Progenitor cell of endocrine pancreas (in vitro differentiated cells): ENCODE measurements at places on chromosomes 5 and 9. TPM values are rescaled to one million over a fixed set of nuclear protein-coding genes. Genes with fewer than 3 reads are reported as not detected.

Gene DPH7
- total RNA-seq = 58.8 and 64.0 TPM in 2 replicates

Gene SPATA31D4
- not detected in 2 replicates for total RNA-seq

Gene GLDC
- total RNA-seq = 11.1 and 11.3 TPM in 2 replicates

Gene SEMA5A
- total RNA-seq = 4.0 and 4.3 TPM in 2 replicates

Gene ZNF608
- 134 and 148 TPM in 2 replicates for total RNA-seq

GRCh38 chr5:145110834-145111233, 724.3 kb downstream of the PRELID2 start:
- no peak for DNase-seq
- H3K27me3 ChIP-seq = no peaks in the 10 kb centered on the region
- H3K4me1 ChIP-seq = peaks cover 4% of the 10 kb centered on the region
- no peak overlapping the region for H3K27ac ChIP-seq
- no peaks in the 10 kb centered on the region for H3K36me3 ChIP-seq
- H3K4me3 ChIP-seq = no peak overlapping the region

DNA sequence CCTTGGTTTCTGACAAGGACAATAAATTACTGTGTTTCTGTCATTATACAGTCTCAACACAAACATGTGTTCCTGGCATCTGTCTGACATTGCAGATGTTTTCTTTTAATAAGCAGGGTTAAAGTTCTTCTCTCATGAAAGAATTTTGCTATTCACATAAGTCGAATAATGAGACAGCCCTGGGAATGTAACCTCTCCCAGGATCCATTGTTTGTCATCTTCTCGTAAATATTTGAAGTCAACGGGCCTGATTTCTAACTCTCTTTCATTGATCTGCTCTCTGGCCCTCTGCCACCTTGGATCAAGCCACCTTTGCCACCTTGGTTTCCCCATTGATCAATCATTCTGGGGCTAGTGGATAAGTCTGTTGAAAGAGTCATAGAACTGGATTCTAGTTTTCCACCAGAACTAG, 12.9 kb upstream of the CAST start:
- H3K36me3 ChIP-seq = no peaks in the 10 kb centered on the region
- H3K4me3 ChIP-seq = no peak overlapping the region
- no peaks in the 10 kb centered on the region for H3K27me3 ChIP-seq
- DNase-seq = no peak
- no peak overlapping the region for H3K27ac ChIP-seq

- no peaks in the 10 kb centered on the region for H3K4me1 ChIP-seq
- H3K27me3 ChIP-seq = no peaks in the 10 kb centered on the region
- H3K36me3 ChIP-seq = peaks cover 20% of the 10 kb centered on the region
Measured at GRCh38 chr5:133006653-133007052, 19.7 kb downstream of the ZCCHC10 start.

DNA sequence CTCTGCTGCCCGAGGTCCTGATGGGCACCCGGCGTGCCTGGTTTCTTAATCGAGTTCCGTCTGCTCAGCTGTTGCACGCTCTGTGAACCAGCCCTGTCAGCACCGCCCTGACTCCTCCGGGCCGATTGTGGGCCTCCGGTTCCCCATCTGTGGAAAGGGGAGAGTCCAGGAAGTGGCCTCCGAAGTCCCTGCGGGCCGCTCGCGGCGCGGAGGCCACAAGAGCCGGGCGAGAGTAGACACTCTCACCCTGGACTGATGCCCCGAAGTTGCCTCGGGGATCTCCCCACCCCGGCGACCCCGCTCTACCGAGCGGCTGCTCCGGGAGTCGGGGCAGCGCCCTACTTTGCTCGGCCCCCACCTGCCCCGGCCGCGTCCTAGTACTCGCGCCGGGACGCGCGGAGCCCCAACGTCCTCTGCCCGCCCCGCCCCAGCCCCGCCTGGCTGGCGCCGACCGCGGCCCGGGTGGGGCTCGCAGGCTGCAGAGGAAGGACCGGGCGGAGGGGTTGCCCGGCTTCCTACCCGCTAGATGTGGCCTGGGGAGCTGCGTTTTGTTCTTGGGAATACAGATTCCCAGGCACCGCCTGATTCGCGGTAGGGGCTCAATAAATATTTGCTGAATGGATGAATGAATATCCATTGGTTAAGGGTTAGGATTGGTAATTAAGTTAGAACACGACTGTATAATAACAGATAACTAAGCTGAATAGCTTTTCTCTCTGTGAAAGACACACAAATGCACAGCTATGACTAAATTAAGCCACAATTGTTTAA, 935 bp upstream of the ZNF367 start:
- peak overlapping the region; percentile 97 for H3K27ac ChIP-seq
- peak; percentile 42 for DNase-seq
- H3K27me3 ChIP-seq = no peaks in the 10 kb centered on the region
- H3K36me3 ChIP-seq = no peaks in the 10 kb centered on the region

DNA sequence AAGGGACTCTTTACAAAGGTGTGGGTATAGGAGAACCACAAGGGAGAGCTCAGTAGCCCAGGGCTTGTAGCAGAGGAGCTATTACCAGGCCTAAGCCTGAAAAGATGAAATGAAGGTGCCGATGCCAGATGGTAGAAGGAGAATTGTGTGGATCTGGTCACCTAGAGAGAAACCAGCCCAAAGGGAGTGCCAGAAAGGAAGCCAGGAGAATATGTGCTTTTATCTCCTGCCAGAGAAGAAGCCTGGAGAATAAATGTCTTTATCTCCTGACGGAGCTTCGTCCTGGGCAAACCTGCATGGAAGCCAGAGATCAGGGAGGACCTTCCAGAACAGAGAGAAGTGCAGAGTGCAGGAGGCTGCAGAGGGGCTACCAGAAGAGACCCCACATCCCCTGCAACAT, 142.6 kb downstream of the MED10 start:
- no peaks in the 10 kb centered on the region for H3K36me3 ChIP-seq
- H3K4me3 ChIP-seq = no peak overlapping the region
- H3K4me1 ChIP-seq = no peaks in the 10 kb centered on the region
- H3K27ac ChIP-seq = no peak overlapping the region
- no peak for DNase-seq

- DNase-seq = no peak
- no peak overlapping the region for H3K27ac ChIP-seq
- H3K27me3 ChIP-seq = no peaks in the 10 kb centered on the region
Measured at GRCh38 chr9:95017661-95018060, 291.2 kb downstream of the AOPEP start.

DNA sequence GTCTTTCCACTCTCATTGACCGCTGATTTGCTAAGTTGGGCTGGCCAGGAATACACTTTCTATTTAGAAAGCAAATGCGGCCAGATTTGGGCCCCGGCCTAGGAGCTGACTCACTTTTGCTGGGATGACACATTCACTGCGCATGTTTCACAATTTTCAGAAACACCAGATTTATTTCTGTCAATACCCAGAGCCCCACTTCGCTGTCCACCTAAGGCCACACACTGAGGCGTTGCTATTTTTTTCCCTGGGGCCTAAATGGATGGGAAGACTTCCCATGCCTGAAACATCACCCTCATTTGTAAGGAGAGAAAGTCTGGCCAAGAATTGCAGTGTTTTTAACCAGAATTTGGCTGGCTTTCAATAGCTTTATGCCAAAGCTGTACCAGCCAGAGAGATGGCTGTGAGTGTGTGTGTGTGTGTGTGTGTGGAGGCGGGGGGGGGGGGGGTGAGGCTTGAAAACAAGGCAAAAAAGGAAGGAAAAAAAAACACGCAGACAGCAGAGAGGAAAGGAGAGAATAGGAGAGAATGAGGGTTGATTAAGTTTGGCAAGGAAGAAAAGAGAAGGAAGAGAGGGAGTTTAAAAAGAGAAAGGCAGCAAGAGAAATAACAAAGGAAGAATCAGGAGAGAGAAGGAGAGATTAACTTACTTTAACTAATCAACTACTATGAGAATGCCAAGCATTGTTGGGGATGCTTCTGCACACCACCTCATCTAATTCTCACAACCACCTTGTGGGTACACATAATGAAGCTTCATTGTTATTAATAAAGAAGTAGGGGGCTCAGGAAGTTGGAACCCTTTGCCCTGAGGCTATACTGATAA, 261.4 kb upstream of the KLF4 start:
- H3K4me3 ChIP-seq = no peak overlapping the region
- H3K36me3 ChIP-seq = no peaks in the 10 kb centered on the region
- no peak for DNase-seq

DNA sequence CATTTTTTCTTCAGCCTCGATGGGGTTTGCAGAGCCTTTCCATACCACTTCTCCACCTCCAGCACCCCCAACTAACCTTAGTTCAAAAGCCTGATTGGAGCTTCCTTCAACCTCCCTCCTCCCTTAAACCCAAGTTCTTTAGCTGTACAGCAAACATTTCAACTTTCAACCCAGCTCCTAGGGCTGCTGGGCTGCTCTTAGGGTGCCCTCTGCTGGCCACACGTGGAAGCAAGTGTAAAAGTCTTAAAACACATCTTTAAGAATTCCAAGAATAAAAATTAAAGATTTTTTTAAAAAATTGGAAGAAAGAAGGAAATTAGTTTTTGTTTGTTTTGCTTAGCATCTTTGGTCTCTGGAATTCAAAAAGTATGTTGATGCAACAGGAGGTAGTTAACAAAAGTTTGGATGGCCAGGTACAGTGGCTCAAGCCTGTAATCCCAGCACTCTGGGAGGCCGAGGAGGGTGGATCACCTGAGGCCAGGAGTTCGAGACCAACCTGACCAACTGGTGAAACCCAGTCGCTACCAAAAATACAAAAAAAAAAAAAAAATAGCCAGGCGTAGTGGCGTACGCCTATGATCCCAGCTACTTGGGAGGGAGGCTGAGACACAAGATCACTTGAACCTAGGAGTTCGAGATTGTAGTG, 15.5 kb upstream of the HSD17B3 start:
- no peak overlapping the region for H3K4me3 ChIP-seq
- H3K36me3 ChIP-seq = peaks cover 15% of the 10 kb centered on the region
- H3K4me1 ChIP-seq = peaks cover 8% of the 10 kb centered on the region
- no peak overlapping the region for H3K27ac ChIP-seq
- H3K27me3 ChIP-seq = no peaks in the 10 kb centered on the region

DNA sequence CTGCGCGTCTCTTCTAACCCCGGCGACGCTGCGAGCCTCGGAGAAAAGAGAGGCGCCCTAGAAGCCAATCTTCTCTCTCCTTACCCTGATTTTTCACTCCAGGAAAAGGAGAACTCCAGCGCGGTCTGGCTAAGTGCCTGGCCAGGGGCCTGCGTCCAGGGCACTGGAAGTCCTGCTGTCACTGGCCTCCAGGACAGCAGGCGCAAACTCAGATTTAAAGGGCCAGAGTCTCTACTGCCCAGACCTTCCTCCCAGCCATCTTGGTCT, 553 bp upstream of the FOXB2 start:
- peaks cover 92% of the 10 kb centered on the region for H3K27me3 ChIP-seq
- no peaks in the 10 kb centered on the region for H3K36me3 ChIP-seq
- peaks cover 14% of the 10 kb centered on the region for H3K4me1 ChIP-seq
- no peak overlapping the region for H3K27ac ChIP-seq
- DNase-seq = no peak
